ENCODE measurements at places on chromosomes 6 and 20. TPM values are rescaled to one million over a fixed set of nuclear protein-coding genes. Genes with fewer than 3 reads are reported as not detected.

DNA sequence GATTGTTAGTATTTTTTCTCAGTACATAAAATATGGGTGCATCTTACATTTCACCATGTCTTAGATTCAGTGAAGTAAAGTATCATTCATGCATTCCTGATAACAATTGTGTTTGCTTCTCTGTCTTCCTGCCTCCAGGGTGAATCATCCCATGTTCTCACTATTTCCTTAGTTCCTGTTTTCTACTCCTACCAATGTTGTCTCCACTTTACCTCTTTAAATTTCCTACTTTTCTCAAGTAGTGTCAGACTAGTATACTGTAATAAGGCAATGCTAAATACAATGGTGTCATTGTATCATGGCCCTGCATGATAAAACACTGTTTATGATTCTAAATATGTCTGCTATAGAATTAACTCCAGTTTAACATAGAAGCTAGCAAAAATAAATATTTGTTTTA lies 37.4 kb upstream of the GABRR1 start:
- H3K36me3 ChIP-seq: no peaks in the 10 kb centered on the region
- H3K27ac ChIP-seq: no peak overlapping the region
- DNase-seq: no peak
- H3K4me1 ChIP-seq: peaks cover 4% of the 10 kb centered on the region
- no peaks in the 10 kb centered on the region for H3K27me3 ChIP-seq

DNA sequence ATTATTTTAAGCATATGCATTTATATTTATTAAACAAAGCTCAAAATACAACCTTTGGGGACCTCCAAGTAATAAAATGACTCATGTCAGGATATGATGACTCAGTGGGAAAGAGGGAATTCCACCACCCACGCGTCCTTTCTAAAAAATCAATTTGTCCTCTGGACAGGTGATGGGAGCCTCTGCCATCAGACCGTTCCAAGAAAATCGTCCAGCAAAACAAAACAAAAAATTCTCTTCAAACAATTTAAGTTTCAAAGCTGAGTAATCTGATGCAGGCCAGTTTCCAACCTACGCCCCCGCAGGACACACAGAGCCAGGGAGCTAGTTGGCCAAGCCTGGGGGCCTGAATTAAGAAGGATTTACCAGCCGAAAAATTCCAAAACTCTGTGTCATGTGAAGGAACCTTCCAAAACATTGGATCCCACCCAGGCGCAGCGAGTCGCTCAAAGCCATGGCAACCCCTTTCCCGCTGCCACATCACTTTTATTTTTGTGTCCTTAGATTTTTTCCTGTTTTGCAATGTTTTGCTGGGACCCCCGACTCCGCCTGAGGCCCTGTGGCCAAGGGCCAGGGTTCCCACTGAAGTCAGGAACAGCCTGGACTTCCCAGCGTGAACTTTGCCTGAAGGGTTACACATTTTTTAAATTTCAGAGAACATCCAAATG lies 95.3 kb downstream of the NFATC2 start:
- H3K27me3 ChIP-seq: no peaks in the 10 kb centered on the region
- no peak overlapping the region for H3K4me3 ChIP-seq
- no peak for DNase-seq
- H3K4me1 ChIP-seq: peaks cover 46% of the 10 kb centered on the region

DNA sequence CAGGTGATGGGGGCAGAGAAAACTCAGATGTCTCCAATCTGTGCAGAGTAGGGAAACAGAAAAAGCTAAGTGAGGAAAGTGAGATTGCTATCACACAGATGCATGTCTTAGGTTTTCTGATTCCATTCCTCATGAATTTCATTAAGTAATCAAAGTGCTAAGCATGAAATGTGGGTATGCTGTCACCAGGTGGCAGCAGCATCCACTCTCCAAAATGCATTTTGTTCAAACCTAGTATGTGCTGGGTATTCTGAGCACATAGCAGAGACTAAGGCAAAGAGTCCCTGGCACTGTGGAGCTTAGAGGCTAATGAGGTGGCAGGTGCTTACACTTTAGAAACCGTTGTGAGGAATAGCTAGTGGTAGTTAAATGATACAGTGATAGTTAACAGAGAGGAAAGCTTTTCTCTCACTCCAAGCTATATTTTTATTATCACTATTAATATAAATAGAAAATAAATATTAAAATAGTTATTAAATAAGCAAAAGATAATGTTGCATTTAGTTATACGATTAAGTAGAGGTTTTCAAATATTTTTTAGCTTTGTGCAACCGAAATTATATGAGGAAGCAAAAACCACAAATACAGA lies 179.5 kb downstream of the CDH26 start:
- DNase-seq: peak; percentile 63
- no peaks in the 10 kb centered on the region for H3K27me3 ChIP-seq
- peaks cover 11% of the 10 kb centered on the region for H3K4me1 ChIP-seq
- no peaks in the 10 kb centered on the region for H3K36me3 ChIP-seq

GRCh38 chr6:43803783-43804549 lies 34.0 kb downstream of the VEGFA start:
- no peak overlapping the region for H3K4me3 ChIP-seq
- no peak overlapping the region for H3K27ac ChIP-seq
- no peaks in the 10 kb centered on the region for H3K36me3 ChIP-seq
- no peaks in the 10 kb centered on the region for H3K27me3 ChIP-seq

DNA sequence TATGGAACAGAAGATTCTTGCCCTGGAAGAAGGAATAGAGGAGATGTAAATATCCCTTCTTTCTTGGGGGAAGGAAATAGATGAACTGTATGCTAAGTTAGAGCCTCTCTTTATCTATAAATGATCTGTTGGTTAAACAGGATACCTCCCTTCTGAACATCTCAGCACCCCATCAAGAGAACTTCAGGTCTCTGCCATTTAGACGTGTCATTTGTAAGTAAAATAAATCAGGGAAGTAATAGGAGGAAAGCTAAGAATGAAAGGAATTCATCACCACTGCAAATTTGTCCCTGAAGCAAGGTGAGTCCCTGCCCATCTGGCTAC lies 42.5 kb upstream of the TNFAIP3 start:
- peaks cover 10% of the 10 kb centered on the region for H3K36me3 ChIP-seq
- H3K27ac ChIP-seq: peak overlapping the region; percentile 93
- no peak for DNase-seq
- H3K4me3 ChIP-seq: peak overlapping the region; percentile 58
- H3K27me3 ChIP-seq: no peaks in the 10 kb centered on the region

The TAAR5 gene
- total RNA-seq: not detected

The RSPO4 gene
- total RNA-seq: not detected

DNA sequence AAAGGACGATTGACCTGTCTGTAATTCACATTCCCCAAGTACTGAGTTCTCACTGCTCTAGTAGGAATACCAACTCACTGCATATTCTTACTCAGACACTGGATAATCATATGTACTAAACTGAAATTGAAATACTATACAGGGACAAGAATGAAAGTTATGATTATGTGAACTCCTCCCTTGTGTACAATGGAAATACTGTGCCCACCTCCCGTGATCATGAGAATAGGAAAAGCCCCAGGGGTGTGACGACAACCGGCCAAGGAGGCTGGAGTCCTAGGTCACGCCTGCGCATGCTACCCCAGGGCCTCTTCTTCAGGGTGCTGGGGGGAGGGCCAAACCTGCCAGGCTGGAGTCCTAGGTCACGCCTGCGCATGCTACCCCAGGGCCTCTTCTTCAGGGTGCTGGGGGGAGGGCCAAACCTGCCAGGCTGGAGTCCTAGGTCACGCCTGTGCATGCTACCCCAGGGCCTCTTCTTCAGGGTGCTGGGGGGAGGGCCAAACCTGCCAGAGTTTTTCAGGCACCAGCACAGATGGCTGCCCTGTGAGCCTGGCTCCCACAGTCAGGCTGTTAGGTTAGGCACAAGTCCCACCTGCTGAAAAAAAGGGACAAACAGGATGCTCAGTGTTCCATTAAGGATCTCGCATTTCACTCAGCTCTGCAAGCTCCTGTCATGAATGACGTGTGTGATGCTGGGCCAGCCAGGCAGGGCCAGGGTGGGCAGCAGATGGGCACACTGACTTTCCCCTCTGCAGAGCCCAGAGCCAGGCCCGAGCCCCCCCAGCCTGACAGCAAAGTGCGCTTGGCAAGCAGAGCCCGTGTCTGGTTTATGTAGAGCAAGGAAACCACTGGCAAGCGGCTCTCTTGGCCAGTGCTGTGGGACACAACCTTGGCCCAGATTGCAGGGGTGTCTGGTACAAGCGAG lies 107.7 kb downstream of the FOXF2 start:
- no peaks in the 10 kb centered on the region for H3K4me1 ChIP-seq
- no peak for DNase-seq
- no peaks in the 10 kb centered on the region for H3K36me3 ChIP-seq

DNA sequence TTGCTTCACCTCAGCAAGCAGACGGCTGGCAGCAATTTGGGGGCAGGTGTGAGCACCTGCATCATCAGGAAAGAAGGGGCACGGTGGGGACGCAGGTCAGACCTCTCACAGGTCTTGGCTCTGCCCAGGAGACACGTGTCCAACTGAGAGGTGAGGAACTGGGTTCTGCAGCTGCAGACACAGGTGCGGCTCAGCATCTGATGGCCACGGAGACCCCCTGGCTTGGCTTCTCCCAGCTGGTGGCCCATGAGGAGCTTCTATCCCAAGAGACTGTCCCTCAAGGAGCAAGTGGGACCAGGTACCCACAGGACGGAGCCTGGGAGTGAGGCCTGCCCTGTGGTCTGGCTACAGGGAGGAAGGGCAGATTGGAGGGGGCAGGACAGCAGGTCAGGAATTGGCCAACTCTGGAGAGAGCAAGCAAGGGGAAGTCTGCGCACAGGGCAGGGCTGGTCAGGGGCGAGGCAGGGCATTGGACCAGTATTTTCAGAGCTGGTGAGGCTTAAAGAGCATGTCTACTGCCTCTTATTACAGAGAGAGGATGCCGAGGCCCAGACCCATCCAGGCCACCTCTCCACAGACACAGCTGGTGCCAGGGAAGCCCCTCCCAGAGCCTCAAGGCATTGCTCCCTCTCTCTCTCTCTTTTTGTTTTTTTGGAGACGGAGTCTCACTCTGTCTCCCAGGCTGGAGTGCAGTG lies 4.2 kb downstream of the STMN3 start:
- no peak for DNase-seq
- peaks cover 12% of the 10 kb centered on the region for H3K4me1 ChIP-seq
- H3K4me3 ChIP-seq: no peak overlapping the region
- H3K27me3 ChIP-seq: no peaks in the 10 kb centered on the region
- no peak overlapping the region for H3K27ac ChIP-seq

Data from activated CD4-positive, alpha-beta T cell treated with anti-CD3 and anti-CD28 coated beads for 36 hours (primary cell).